ENCODE measurements at places on chromosomes 3 and 15. TPM values are rescaled to one million over a fixed set of nuclear protein-coding genes. Genes with fewer than 3 reads are reported as not detected.

The SLC51A gene
- not detected for total RNA-seq

GRCh38 chr3:134144694-134145093, 106.0 kb downstream of the RYK start:
- no peak overlapping the region for H3K27ac ChIP-seq
- DNase-seq: no peak
- H3K4me3 ChIP-seq: no peak overlapping the region
- H3K36me3 ChIP-seq: peaks cover 4% of the 10 kb centered on the region
- H3K4me1 ChIP-seq: no peaks in the 10 kb centered on the region
- H3K27me3 ChIP-seq: no peaks in the 10 kb centered on the region

DNA sequence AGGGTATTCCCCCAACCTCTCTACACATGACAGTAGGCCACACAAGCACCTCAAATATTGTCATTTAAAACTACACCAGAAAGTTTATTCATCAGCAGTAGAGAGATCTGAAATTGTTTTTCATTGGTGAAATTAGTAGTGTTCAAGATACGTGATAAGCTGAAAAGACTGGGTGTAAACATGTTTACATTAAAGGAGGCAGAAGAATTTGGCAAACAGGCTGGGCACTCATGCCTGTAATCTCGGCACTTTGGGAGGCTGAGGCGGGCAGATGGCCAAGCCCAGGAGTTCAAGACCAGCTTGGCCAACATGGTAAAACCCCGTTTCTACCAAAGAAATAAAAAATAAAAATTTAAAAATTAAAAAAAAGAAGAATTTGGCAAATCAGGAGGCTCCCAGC, 255.6 kb downstream of the FOXP1 start:
- peaks cover 17% of the 10 kb centered on the region for H3K36me3 ChIP-seq
- DNase-seq: no peak
- no peaks in the 10 kb centered on the region for H3K27me3 ChIP-seq
- no peak overlapping the region for H3K4me3 ChIP-seq
- no peak overlapping the region for H3K27ac ChIP-seq
- peaks cover 26% of the 10 kb centered on the region for H3K4me1 ChIP-seq

The P3H2 gene
- not detected for total RNA-seq

- no peaks in the 10 kb centered on the region for H3K27me3 ChIP-seq
- H3K36me3 ChIP-seq: no peaks in the 10 kb centered on the region
- no peak overlapping the region for H3K27ac ChIP-seq
- DNase-seq: no peak
These were observed 23.7 kb downstream of the APH1B start for GRCh38 chr15:63301088-63301487.

- H3K27ac ChIP-seq: no peak overlapping the region
- H3K36me3 ChIP-seq: no peaks in the 10 kb centered on the region
- H3K27me3 ChIP-seq: peaks cover 8% of the 10 kb centered on the region
- H3K4me3 ChIP-seq: no peak overlapping the region
- H3K4me1 ChIP-seq: peaks cover 9% of the 10 kb centered on the region
These were observed 8.1 kb downstream of the SPATA12 start for GRCh38 chr3:57068437-57069089.

The EFCAB12 gene
- total RNA-seq: 1.0 TPM

GRCh38 chr3:134917631-134918030, 122.6 kb downstream of the EPHB1 start:
- H3K36me3 ChIP-seq: no peaks in the 10 kb centered on the region
- H3K4me3 ChIP-seq: no peak overlapping the region
- no peak overlapping the region for H3K27ac ChIP-seq

The CCDC50 gene
- total RNA-seq: 29.4 TPM

The CORO2B gene
- total RNA-seq: not detected

GRCh38 chr3:23797491-23797890, 8.3 kb upstream of the UBE2E1 start:
- no peak overlapping the region for H3K27ac ChIP-seq
- H3K27me3 ChIP-seq: peaks cover 26% of the 10 kb centered on the region
- DNase-seq: peak; percentile 16
- no peaks in the 10 kb centered on the region for H3K36me3 ChIP-seq
- peaks cover 20% of the 10 kb centered on the region for H3K4me1 ChIP-seq

DNA sequence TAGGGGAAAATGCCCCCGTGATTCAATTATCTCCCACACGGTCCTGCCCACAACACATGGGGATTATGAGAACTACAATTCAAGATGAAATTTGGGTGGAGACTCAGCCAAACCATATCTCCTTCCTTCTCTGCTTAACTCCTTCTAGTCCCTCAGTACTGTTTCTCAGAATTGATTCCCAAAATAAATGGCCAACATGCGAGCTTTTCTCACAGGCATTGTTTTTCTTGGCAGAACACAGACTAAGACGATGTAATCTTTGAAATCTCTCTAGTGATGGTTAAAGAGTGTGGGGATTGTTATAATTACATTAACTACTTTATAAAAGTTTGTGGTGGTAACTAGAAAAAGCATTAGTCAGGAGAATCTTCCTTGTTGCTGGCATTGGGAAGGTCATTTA, 366.5 kb downstream of the LPP start:
- H3K4me1 ChIP-seq: peaks cover 22% of the 10 kb centered on the region
- H3K27me3 ChIP-seq: no peaks in the 10 kb centered on the region
- no peak overlapping the region for H3K27ac ChIP-seq
- no peak for DNase-seq

GRCh38 chr3:39376959-39377634, 6.1 kb upstream of the SLC25A38 start:
- no peak overlapping the region for H3K27ac ChIP-seq
- no peaks in the 10 kb centered on the region for H3K27me3 ChIP-seq
- H3K4me1 ChIP-seq: peaks cover 6% of the 10 kb centered on the region
- no peak overlapping the region for H3K4me3 ChIP-seq
- H3K36me3 ChIP-seq: peaks cover 4% of the 10 kb centered on the region
- no peak for DNase-seq

DNA sequence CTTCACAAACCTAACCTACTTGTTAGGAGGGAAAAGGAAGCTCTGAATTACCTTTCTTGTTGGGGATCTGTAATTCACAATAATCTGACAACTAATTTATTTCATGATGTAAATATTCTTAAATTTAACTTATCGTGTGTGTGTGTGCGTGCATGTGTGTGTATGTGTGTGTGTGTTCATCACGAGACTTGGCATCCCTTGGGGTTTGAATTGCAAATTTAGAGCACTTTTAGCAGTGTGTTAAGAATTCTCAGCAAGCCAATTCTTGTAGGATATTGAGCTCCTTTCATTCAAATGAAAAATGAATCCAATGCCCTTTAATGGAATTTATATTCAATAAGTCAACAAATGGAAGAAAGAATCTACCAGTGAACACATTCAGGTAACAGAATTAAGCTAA, 85.9 kb upstream of the C3orf80 start:
- peaks cover 9% of the 10 kb centered on the region for H3K4me1 ChIP-seq
- H3K4me3 ChIP-seq: no peak overlapping the region
- no peak overlapping the region for H3K27ac ChIP-seq
- peaks cover 11% of the 10 kb centered on the region for H3K27me3 ChIP-seq
- no peak for DNase-seq
- peaks cover 6% of the 10 kb centered on the region for H3K36me3 ChIP-seq

GRCh38 chr15:34953851-34954250, 15.7 kb downstream of the AQR start:
- no peak overlapping the region for H3K27ac ChIP-seq
- no peaks in the 10 kb centered on the region for H3K27me3 ChIP-seq
- peaks cover 11% of the 10 kb centered on the region for H3K36me3 ChIP-seq
- no peak overlapping the region for H3K4me3 ChIP-seq
- DNase-seq: no peak

The TRH gene
- not detected for total RNA-seq

GRCh38 chr15:84813931-84814330, 3.2 kb upstream of the ALPK3 start:
- no peaks in the 10 kb centered on the region for H3K36me3 ChIP-seq
- H3K4me1 ChIP-seq: peaks cover 6% of the 10 kb centered on the region
- H3K27ac ChIP-seq: no peak overlapping the region
- peaks cover 5% of the 10 kb centered on the region for H3K27me3 ChIP-seq
- H3K4me3 ChIP-seq: no peak overlapping the region

The NCK1 gene
- total RNA-seq: 46.6 TPM

The ATP8B4 gene
- total RNA-seq: 21.3 TPM

GRCh38 chr3:56762718-56763117, 39.0 kb downstream of the ARHGEF3 start:
- H3K27me3 ChIP-seq: no peaks in the 10 kb centered on the region
- no peak for DNase-seq
- H3K4me3 ChIP-seq: no peak overlapping the region

DNA sequence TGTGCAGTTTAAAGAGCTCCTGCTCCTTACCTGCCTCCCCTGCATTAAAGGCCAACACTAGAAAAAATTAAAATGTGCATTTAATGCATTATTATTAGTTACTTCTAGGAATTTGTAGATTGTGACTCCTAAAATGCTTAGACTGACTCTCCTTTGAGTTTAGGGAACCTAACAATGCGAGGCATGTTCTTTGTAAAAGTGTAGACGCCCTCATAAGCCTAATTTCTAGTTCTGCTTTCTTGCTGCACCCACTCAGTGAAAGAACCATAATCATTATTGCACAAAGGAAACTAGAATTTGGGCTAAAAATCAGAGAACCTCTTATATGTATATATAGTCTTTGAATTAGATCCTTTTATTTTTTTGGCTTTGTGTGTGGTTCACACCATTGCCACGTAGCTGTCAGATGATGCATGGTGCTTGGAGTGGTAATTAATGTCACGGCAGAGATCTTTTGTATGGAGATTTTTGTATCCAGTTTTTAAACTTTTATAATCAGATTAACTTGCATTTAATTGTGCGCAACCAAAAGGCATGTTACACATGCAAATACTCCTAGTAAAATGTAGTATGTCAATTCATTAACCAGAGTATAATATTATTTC, 710 bp downstream of the ABHD10 start:
- H3K4me1 ChIP-seq: peaks cover 57% of the 10 kb centered on the region
- H3K27ac ChIP-seq: peak overlapping the region; percentile 97
- peak overlapping the region; percentile 91 for H3K4me3 ChIP-seq
- DNase-seq: no peak
- peaks cover 2% of the 10 kb centered on the region for H3K36me3 ChIP-seq

GRCh38 chr3:162704238-162704637, 1207.6 kb downstream of the OTOL1 start:
- DNase-seq: no peak
- H3K36me3 ChIP-seq: no peaks in the 10 kb centered on the region
- H3K27me3 ChIP-seq: no peaks in the 10 kb centered on the region
- H3K27ac ChIP-seq: no peak overlapping the region

GRCh38 chr3:141308588-141309218, 59.6 kb upstream of the ZBTB38 start:
- no peaks in the 10 kb centered on the region for H3K27me3 ChIP-seq
- H3K27ac ChIP-seq: no peak overlapping the region

GRCh38 chr15:48177766-48178647, at the start of gene MYEF2:
TSS of gene MYEF2 (minus strand) at chr15:48178295. CDS start at chr15:48178237, 58 bp downstream.
- peak within 1 kb of the TSS; percentile 84 for H3K4me3 ChIP-seq
- peaks cover 8% of the 10 kb centered on the region for H3K36me3 ChIP-seq
- DNase-seq: peak; percentile 79
- H3K27me3 ChIP-seq: peaks cover 22% of the 10 kb centered on the region
- peaks cover 23% of the 10 kb centered on the region for H3K4me1 ChIP-seq

The NXPE3 gene
- 22.7 TPM for total RNA-seq

The CSPG4 gene
- not detected for total RNA-seq

The CPEB1 gene
- 1.1 TPM for total RNA-seq

DNA sequence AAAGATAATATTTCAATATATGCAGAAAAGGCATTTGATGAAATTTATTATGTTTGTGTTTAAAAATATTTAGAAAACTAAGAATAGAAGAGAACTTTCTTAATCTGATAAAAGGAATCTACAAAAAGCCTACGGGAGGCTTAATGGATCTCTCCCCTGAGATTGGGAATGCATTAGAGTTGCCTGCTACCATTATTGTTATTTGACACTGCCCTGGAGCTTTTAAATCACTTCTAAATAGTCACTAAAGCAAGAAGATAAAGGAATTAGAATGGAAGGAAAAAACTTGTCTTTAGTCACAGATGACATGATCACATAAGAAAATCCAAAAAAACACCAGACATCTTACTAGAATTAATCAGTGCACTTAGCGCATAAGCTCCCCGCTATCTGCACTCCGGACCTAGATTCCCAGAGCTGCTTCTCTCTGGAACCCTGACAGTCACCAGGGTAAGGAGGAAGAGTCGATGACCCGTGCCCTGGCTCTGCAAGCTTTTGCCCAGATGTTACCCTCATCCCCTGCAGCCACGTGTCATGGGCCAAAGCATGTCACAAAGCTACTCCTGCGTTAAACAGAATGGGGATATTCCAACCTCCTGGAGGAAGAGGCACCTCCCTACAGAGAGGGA, 97.1 kb downstream of the MINAR1 start:
- peaks cover 22% of the 10 kb centered on the region for H3K27me3 ChIP-seq
- no peaks in the 10 kb centered on the region for H3K4me1 ChIP-seq
- H3K27ac ChIP-seq: no peak overlapping the region
- no peak overlapping the region for H3K4me3 ChIP-seq

The KIF15 gene
- total RNA-seq: 40.1 TPM

- no peaks in the 10 kb centered on the region for H3K27me3 ChIP-seq
- peaks cover 30% of the 10 kb centered on the region for H3K36me3 ChIP-seq
- H3K4me3 ChIP-seq: no peak overlapping the region
- no peak overlapping the region for H3K27ac ChIP-seq
- no peak for DNase-seq
These were observed 49.0 kb downstream of the PBRM1 start for GRCh38 chr3:52636673-52637072.

DNA sequence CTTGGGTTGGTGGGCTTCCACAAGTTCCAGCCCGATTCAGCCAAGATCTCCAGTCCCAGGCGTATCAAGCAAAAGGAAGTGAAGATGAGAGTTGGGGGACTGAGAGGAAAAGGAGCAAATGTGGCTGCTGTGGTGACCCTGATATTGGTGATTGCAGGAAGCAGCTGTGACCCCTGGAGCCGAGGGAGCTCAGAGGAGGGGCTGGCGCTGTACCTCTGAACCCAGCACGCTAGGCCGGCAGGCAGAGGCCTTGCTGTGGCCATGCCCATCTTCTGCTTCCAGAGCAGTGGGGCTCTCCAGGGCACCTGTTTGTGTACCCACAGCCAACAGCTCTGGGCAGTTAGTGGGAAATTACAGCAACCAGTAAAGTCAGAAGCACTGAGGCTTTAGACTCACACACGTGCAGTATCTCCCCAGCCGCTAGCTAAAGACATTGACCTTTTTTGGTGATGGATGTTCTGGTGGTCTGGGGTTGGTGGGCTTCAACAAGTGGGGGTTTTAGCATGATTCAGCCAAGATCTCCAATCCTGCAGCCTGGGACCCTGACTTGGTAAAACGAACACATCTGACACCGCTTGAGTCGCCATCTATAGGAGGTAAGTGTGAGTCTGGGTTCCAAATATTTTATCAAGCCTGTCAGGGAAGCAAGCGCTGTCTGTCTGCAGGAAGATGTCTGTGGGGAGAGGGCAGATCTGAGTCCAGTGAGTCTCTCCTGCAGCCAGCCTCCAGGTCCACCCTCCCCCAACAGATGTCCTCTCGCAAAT, 33.1 kb downstream of the TM2D3 start:
- H3K4me1 ChIP-seq: peaks cover 6% of the 10 kb centered on the region
- H3K27me3 ChIP-seq: no peaks in the 10 kb centered on the region
- DNase-seq: no peak
- H3K27ac ChIP-seq: no peak overlapping the region

The STARD9 gene
- 6.3 TPM for total RNA-seq

- H3K4me3 ChIP-seq: no peak overlapping the region
- peaks cover 9% of the 10 kb centered on the region for H3K27me3 ChIP-seq
- no peaks in the 10 kb centered on the region for H3K36me3 ChIP-seq
- peak; percentile 56 for DNase-seq
- H3K4me1 ChIP-seq: peaks cover 28% of the 10 kb centered on the region
These were observed 96.2 kb upstream of the TRPM1 start for GRCh38 chr15:31197497-31198414.

All from activated T-cell treated with anti-CD3 and anti-CD28 coated beads, Interleukin-2, amount 50 U/mL, for 72 hours (primary cell).